WTC11 (cell line): ENCODE measurements at places on chromosomes 5 and 9. TPM values are rescaled to one million over a fixed set of nuclear protein-coding genes. Genes with fewer than 3 reads are reported as not detected.

The GZMA gene
- not detected in 3 replicates for total RNA-seq

The DNLZ gene
- 13.5 to 17.2 TPM (median 15.0 TPM) in 3 replicates for total RNA-seq

The ADRB2 gene
- total RNA-seq: 1.1 to 1.3 TPM (median 1.2 TPM) in 3 replicates

The LCN1 gene
- not detected in 3 replicates for total RNA-seq

The ENG gene
- 3.7 to 4.4 TPM (median 4.2 TPM) in 3 replicates for total RNA-seq

The ERAP2 gene
- total RNA-seq: 0.13 to 0.41 TPM (median 0.21 TPM) in 3 replicates

The ASPN gene
- not detected in 3 replicates for total RNA-seq
